Retina (tissue), 1 donor: ENCODE measurements at places on chromosomes 2 and 18.

GRCh38 chr2:65370387-65371073 is 61.9 kb downstream of the SPRED2 start:
- peak; percentile 39 for DNase-seq

DNA sequence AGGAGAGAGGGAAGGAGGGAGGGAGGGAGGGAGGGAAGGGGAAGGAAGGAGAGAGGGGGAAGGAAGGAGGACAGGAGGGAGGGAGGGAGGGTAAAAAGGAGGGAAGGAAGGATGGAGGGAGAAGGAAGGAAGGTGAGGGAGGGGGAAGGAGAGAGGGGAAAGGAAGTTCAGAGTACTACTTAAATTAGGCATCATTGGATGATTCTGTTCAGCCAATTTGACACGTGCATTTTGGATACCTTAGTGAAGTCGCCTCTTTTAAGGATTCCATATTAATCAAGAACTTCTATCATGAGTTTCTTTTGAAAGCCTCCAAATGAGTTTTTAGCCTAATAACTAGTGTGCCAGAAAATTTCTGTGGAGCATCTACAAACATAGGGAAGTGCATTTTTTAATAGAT is 62.9 kb downstream of the FEZ2 start:
- no peak for DNase-seq

GRCh38 chr2:113227290-113227689 is 51.4 kb downstream of the PAX8 start:
- DNase-seq: no peak

DNA sequence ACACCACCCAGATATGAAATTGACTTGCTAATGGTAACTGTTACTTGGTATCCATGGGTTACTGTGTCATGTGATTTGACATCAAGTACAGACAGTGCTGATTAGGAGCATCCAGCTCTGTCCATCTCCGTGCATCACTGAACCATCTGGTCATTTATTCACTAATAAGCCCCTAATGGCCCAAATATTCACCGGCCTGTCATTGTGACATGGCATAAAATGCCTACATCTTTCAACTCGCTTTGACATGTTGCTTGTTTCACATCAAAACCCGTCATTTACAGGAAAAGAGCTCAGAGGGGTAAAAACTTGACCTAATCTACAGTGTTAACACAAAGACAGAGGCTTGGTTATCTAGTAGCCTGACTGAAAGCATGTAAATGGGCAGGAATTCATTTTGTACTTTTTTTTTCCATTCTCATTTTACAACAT is 308.9 kb upstream of the ATP5MC3 start:
- peak; percentile 76 for DNase-seq

GRCh38 chr18:4256766-4257417 is 198.2 kb downstream of the DLGAP1 start:
- no peak for DNase-seq

- no peak for DNase-seq
Observed at GRCh38 chr2:16254356-16254965, 314.1 kb downstream of the MYCN start.

- no peak for DNase-seq
Observed at GRCh38 chr2:130845505-130846085, 8.9 kb downstream of the ARHGEF4 start.

GRCh38 chr18:47501946-47502345 is 250.5 kb upstream of the SKOR2 start:
- peak; percentile 44 for DNase-seq

DNA sequence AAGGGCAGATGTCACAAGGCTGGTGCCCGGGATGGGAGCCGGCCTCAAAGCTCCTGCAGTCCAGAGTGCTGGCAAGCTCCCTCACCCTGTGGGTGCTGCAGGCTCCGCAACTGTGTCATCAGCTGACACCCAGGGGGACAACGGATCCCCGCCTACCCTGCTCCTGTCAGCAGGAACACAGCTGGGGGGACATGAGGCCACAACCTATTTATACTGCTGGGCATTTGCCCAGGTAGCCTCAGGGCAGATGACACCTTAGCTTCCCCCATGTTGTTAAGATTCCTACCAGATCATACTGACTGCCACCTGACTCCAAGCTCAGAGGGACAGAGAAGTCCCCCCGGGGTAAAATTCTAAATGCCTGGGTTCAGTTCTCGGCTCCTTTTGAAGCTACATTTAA is 1.2 kb downstream of the ANKRD23 start:
- DNase-seq: no peak

- no peak for DNase-seq
Observed at GRCh38 chr2:13696601-13697000, 935.9 kb upstream of the LRATD1 start.

- no peak for DNase-seq
Observed at GRCh38 chr2:100968146-100969145, 33.6 kb upstream of the RPL31 start.

DNA sequence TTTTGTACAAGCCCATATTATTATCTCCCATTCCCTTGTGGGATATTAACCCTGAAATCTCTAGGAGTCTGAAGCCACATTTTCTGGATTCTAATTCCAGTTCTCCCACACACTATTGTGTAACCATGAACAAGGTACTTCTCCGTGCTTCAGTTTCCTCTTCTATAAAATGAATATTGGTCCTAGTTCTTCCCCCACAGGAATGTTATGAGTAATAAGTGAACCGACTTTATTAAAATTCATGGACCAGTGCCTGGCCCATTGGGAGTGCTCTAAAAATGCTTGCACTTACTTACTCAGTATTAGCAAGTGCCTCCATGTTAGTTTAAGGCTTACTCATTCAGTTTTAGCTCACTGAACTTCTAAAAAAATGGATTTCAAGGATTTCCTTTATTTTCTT is 1.4 kb upstream of the ACMSD start:
- no peak for DNase-seq

GRCh38 chr2:16522031-16522831 is 143.4 kb downstream of the CYRIA start:
- DNase-seq: no peak

- no peak for DNase-seq
Observed at GRCh38 chr2:101768556-101769220, 71.2 kb downstream of the MAP4K4 start.

DNA sequence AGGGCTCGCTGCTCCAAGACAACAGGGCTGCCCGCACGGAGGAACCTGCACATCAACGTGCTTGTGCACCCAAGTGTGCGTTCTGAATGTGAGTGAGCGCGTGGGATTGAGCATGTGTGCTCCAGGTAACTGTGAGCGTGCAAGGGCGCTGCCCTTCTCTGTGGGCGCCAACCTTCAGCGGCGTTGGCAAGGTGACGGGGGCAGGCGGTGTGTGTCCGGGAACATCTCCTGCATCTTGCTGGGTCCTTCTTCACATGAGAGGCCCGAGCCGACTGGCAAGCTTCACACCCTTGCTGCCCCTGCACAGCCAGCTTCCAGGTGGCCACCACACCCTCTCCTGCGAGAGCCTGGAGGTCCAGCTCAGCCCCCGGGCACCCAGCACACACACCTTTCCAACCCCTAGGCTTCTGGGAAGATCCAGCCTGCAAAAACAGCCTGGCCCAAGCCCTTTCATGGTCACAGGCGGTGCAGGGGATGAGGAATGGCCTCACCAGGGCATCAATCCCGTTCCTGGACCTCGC is 220.9 kb downstream of the HDAC4 start:
- no peak for DNase-seq

DNA sequence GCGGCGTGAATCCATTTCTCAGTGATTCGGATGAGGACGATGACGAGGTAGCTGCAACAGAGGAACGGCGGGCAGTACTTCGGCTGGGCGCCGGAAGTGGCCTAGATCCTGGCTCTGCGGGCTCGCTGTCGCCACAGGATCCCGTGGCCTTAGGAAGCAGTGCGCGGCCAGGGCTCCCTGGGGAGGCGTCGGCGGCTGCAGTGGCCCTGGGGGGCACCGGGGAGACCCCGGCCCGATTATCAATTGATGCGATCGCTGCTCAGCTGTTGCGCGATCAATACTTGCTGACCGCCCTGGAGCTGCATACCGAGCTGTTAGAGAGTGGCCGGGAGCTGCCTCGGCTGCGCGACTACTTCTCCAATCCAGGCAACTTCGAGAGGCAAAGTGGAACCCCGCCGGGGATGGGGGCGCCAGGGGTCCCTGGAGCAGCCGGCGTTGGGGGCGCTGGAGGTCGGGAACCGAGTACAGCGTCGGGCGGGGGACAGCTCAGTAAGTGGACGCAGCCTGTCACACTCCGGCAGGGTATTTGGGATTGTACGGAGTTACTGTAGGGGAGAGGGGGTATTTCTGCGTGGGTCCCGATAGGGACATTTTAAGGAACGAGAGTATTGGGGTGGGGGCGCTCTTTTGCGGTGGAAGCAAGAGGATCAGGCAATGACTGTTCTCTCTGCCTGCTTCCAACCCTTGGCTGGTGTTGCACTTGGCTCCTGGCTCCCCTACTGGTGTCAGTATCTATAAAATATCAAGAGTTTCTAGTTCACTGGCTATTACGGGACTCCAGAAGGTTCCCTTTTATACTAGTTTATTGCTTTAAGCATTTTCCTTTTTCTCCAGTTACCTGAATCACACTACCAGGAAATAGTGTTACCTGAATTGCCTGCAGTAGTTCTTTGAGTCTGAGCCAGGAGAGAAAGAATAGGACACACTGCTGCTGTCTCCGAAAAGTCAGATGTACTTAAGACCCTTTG is 772 bp downstream of the RELCH start:
- DNase-seq: peak; percentile 51

DNA sequence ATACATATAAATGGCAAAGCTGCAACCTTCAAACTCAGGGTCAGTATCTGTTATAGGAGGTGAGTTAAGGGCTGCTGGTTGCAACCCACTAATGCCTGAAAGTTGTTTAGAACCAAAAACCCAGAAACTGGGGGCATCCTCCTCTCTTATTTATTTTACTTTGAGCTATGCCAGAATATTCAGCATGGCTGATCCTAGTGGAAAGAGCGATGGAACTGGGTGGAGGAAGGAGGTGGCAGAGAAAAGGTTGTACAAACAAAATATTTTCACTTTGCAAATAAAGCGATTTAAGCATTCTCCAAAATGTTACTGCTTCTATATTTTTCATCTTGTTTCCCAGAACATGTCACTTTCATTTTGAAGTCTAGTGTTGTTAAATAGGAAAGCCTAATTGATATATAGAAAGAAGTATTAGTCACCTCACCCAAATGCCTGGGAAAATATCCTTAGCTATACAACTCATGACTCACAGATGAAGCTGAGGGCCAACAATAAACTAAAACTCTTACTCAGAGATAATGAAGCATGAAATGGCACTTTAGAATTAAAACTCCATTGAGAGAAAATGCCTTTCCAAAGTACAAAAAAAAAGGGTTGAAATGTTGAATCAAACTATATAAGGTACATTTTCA is 251.4 kb upstream of the UBE2E3 start:
- DNase-seq: no peak

DNA sequence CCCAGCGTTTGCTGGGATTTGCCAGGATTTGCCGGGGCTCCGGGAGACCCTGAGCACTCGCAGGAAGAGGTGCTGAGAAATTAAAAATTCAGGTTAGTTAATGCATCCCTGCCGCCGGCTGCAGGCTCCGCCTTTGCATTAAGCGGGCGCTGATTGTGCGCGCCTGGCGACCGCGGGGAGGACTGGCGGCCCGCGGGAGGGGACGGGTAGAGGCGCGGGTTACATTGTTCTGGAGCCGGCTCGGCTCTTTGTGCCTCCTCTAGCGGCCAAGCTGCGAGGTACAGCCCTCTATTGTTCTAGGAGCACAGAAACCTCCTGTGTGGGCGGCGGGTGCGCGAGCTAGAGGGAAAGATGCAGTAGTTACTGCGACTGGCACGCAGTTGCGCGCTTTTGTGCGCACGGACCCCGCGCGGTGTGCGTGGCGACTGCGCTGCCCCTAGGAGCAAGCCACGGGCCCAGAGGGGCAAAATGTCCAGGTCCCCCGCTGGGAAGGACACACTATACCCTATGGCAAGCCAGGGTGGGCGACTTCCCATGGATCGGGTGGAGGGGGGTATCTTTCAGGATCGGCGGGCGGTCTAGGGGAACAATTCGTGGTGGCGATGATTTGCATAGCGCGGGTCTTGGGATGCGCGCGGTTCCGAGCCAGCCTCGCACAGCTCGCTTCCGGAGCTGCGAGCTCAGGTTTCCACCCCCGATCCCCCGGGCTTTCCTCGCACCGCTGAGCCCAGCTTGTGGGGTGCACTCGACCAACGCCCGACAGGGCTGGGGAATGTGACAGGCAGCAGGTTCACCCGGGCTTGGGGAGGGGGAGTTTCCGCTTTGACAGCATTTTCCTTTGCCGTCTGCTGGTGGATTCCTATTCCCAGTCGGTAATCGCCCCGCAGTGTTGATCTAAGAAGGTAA is 2.8 kb downstream of the ONECUT2 start:
- DNase-seq: peak; percentile 92

- DNase-seq: no peak
Observed at GRCh38 chr2:96509847-96510230, 4.7 kb upstream of the NEURL3 start.

DNA sequence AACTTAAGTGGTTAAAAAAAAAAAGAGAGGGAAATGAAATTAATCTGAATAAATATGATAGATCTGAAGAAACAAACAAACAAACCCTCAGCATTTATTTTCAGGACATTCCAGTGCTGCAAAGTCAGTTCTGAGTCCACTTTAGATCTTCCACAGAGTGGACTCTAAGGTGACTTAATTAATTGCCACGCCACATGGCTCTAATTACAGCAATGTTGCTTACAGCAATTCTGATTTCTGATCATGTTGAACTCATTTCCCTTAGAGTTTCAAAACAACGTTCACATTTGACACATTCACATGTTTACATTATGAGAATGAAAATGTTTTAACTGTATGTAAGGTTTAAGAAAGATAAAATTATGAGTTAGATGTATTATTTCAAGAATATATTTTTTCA is 38.6 kb upstream of the RASGRP3 start:
- DNase-seq: no peak

- DNase-seq: no peak
Observed at GRCh38 chr2:187194049-187194448, 254.0 kb downstream of the CALCRL start.

DNA sequence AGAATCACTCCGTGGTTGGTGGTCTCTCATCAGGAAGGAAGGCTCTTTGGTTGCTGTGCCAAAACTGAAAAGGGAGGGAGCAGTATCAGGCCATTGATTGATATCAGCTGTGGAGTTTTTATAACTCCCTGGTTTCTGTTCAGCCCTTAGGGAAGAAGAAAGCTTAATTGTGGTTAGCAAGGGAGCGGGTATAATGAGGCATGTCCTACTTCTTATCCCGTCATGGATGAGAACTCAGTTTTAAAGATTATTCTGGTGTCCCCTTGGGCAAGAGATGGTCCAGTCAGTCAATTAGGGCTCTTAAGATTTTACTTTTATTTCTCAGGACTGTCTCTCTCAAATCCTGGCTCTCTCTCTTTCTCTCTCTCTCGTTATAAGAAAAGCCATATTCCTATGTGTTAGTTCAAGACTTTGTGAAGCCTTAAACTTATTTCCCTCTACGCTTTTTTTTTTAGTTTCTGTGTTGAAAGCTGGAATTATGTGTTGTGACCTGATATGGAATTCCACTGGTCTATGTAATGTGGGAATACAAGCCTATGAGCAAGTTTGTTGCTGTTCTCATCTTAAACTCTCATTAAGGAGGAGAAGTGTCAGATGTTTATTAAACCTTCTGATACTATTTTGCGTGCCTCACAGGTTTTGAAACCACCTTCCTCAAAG is 514.0 kb upstream of the CDH2 start:
- no peak for DNase-seq
